ENCODE measurements at places on chromosomes 13 and 19.

DNA sequence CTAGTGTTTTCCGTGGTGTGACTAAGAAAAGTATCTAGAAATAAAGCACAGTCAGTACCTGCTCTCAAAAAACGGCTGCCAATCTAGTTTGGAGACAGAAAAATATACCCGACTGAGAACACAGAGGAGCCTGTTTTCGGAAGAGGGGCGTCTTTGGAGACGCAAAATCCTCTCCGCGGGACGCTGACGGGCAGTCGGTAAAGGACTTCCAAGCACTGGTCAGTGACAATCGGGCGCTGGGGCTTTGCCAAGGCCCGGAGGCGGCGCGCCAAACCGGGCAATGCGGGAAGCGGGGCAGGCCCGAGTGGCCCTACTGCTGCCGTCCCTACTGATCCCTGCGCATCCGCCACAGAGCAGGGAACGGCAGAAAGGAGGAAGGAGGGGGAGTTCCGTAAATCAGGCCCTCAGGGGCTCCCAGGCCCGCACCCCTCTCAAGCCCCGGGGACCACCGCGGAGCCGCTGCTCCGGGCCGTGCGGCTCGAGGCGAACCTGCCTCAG is 588 bp upstream of the DPY19L3 start:
- no peak for DNase-seq

GRCh38 chr13:58795715-58796114 is 1164.2 kb downstream of the PCDH17 start:
- no peak for DNase-seq

GRCh38 chr19:57273014-57273413 is 7.3 kb upstream of the ZNF460 start:
- DNase-seq, result no peak

DNA sequence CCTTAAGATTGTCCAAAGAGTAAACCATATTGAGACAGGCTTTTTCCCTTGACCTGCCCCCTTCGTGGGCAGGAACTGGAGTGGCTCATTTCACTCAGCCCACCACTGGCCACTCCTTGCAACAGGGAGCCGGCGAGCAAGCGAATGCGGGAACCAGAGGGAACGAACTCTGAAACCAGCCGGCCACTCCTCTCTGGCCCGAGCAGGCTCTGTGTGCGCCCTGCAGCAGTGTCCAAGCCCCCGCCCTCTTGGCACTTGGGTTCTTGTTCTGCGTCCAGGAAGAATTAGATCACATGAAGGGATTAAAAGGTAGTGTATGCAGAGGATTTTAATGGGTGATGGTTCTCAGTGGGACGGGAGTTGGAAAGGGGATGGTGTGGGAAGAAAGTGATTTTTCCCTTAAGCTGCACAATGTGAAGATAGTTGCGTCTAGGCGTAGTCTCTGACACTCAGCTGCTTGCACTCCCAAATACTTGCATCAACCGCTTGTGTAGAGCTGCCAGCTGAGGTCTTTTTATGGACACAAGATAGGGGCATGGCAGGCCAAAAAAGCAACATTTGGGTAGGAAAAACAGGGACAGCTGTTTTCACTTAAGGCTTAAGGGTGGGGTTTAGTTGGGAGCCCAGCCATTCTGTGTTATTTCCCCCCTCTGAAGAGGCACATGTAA is 1209.7 kb upstream of the PCDH20 start:
- DNase-seq, result no peak

GRCh38 chr13:26878438-26878837 is 117.9 kb upstream of the GPR12 start:
- no peak for DNase-seq

DNA sequence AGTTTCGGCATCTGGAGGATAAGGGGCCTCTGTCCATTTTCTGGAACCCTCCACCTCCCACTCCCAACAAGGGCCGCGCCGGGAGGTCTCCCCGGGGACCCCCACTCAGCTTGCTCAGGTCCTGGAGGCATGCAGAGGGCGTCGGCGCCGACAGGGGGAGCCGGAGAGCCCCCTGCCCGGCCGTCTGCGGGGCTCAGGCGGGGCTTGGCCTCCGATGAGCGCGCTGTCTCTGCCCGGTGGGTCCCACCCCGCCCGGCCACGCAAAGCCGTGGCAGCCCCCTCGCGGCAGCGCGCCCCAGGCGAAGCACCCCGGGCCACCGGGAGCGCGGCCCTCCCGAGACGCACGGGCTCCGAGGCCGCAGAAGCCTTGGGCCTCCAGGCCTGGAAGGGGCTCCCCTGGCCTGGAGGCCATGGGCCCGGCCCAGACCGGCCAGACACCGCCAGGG is 149.7 kb upstream of the ZNF536 start:
- DNase-seq, result no peak

DNA sequence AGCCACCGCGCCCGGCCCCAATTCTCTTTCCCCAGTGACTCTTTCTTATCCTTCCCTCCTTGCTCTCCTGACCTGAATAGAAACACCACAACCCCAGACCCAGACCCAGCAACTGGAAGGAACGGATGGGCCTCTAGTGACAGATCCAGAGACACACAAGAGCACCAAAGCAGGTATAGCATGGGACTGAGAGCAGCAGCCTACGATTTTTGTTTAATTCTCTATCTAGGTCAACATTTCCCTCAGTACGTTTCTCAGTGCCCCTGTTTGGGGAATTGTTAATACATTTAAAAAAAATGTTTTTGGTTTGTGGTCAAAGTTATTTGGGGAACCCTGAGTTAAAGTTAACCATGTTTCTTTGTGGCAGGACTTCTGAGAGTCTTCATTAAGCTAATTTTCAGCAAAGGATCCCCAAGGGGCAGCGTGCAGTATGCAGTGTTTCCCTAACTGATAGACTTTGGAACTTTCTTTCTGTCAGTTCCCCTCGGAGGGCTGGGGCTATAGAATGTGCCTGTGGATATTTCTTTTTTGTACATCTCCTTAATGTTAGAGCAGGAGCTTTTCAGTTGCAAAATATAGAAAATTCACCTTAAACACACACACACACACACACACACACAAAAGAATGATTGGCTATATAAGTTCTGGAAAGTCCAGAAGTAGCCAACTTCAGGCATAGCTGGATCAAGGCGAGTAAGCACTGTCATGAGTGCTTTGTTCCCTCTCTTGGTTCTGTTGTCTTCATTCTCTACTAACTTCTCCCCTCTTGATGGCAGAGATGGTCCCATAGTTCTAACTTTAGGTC is 6.3 kb downstream of the FXYD5 start:
- DNase-seq, result no peak

DNA sequence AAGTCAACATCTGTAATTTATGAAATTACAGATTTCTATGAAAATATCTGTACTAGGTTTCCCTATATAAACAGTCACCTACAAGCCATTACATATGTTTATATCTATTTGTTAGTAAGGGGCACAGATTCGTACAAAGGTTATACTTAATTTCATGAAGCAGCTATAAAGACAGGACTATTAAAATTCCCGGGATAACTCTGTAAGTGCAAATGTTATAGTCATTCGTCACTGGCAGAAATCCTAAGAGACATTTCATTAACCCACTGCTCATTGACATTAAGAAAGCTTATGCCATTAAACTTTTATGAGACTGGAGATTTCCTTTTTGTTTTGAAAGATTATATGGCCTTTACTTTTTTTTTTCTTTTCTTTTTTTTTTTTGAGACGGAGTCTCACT is 122.9 kb downstream of the MYO16 start:
- DNase-seq, result no peak

GRCh38 chr19:8333767-8334457 is 9.2 kb downstream of the KANK3 start:
- no peak for DNase-seq

- DNase-seq, result no peak
Observed at GRCh38 chr13:40466272-40466671, 200.2 kb downstream of the FOXO1 start.

All from activated CD8-positive, alpha-beta memory T cell treated with anti-CD3 and anti-CD28 coated beads for 4 hours (primary cell).